ENCODE measurements at places on chromosomes 3 and 15.

GRCh38 chr3:126704494-126705214, 614 bp downstream of the CHCHD6 start:
- DNase-seq = peak; percentile 1

DNA sequence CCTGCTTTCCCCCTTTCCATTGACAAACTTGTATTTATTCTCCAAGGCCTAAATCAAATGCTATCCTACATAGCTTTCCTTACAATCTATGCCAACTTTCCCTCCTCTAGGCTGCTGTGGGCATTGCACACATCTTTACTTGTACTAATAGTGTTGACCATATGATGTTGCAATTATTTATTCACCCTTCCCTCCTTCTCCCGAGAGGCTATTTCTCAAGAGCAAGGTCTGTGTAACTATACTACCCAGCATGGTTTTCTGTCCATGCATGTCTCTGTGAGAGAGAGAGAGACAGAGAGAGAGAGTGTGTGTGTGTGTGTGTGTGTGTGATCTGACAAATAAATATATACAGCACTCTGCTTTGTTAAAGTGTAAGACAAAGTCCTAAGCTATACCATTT, 63.8 kb downstream of the GTPBP8 start:
- DNase-seq = no peak

- DNase-seq = no peak
Measured at GRCh38 chr3:148150141-148150540, 547.6 kb upstream of the AGTR1 start.

DNA sequence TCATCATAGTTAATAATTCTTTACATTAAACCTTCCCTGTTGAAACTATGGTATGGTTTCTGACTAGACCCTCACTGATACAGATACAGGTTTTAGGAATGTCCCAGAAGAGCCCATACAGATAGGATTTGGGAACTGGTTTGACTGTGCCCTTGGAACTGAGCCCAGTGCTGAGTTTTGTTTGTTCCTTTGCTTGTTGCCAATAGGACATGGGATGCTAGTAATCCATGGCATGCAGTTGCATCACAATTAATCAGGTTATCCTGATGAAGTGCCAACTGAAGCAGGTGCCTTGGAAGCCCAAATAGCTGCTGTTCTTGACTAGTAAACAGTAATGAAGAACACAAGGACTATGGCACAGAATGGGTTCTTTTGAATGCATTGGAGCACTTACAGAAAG, 230.6 kb downstream of the NEK10 start:
- no peak for DNase-seq

DNA sequence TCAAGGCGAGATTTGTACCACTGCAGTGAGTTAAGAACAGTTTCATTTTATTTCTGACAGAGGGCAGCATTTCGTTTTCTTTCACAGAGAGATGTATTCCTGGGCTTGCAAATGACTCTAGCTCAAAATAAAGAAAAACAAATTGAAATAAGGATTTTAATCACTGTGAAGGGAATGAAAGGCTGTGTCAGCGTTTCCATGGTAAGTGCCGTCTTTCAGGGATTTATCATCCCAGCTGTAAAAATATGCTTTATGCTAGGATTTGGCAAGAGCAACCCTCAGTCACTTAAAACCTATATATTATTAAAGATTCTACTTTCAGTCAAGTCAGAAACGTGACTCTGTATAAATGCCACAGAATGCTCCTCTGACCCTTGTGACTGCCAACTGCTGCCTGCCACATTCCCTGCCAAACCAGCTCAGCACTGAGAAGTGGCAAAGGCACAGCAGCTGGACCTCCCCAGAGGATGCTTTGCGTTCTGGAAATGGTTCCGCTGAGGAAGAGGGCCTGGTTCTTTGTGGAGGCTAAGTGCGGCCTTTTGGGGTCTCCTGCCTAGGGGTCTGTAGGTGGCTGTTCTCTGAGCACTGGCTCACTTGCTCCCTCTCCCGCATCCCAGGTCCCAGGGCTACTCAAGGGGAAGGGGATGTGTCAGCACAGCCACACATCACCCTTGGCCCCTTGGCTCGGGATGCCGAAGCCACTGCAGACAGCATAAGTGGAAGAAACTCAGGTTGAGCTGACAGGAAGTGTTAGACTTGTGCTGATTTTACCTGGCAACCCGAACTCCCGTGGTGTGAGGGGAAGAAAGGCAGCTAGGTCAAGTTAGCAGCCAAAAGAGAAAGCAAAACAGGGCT, 56.6 kb upstream of the POMGNT2 start:
- no peak for DNase-seq

Measured in SHP77 (cell line).